Activated CD8-positive, alpha-beta T cell treated with anti-CD3 and anti-CD28 coated beads for 36 hours (primary cell): ENCODE measurements at places on chromosomes 12 and 14. TPM values are rescaled to one million over a fixed set of nuclear protein-coding genes. Genes with fewer than 3 reads are reported as not detected.
A peak's percentile ranks its signal among the peaks of the same experiment; 100 is the strongest.

Gene MYO1H
- not detected for total RNA-seq

Gene KLC1
- total RNA-seq, result 97.5 TPM

- H3K27ac ChIP-seq, result peak overlapping the region; percentile 44
- DNase-seq, result no peak
- H3K4me3 ChIP-seq, result no peak overlapping the region
- no peaks in the 10 kb centered on the region for H3K36me3 ChIP-seq
- H3K27me3 ChIP-seq, result no peaks in the 10 kb centered on the region
Measured at GRCh38 chr14:54629635-54630360, 62.9 kb downstream of the SAMD4A start.

DNA sequence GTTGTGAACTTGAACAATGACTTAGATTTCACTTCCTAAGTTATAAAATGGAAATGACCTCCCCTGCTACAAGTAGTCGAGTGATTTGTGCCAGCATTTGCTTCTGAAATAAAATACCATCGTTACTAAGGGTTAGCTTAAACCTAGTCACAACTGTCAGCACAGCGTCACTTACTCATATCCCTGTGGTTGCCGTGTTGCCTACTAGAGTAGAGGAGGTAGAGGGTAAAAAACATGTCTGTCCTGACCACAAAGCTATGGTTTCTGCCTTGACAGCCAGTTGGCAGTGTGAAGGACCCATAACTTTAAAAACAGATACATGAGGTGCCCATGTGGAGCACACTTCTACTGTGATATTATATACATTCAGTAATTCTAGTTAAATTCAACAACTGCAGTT, 234.2 kb upstream of the RGS6 start:
- no peak overlapping the region for H3K4me3 ChIP-seq
- H3K27me3 ChIP-seq, result no peaks in the 10 kb centered on the region
- H3K27ac ChIP-seq, result no peak overlapping the region
- peaks cover 8% of the 10 kb centered on the region for H3K4me1 ChIP-seq

DNA sequence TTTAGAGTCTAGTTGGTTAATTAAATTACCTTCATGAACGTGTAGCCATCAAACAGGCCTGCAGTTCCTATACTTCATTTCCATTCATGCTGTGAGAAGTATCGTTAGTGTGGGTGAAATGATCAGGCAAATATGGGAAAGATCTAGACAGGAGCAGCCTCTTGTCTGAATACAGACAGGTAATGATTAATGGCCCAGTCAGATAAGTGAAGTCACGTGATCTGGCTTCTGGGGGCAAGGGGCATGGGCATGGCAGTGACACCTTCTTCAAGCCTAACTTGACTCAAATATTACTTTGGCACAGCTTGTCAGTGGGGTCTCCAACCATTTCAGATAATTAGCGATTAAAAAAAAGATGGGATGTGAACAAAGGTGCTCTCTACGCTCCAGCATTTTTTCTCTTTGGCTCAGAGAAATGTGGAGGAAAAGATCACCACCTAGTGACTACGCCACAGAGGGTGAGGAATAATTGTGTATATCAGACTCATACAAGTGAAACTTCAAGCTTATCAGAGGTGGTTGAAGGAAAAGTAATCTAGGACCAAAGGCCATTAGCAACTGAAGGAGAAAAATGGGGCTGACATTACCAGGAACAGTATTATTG, 17.8 kb downstream of the GUCY2C start:
- no peaks in the 10 kb centered on the region for H3K36me3 ChIP-seq
- H3K4me3 ChIP-seq, result no peak overlapping the region
- H3K4me1 ChIP-seq, result peaks cover 15% of the 10 kb centered on the region

GRCh38 chr12:114269153-114269552, 136.8 kb downstream of the TBX5 start:
- H3K27ac ChIP-seq, result no peak overlapping the region
- no peak for DNase-seq
- no peak overlapping the region for H3K4me3 ChIP-seq
- no peaks in the 10 kb centered on the region for H3K36me3 ChIP-seq
- peaks cover 13% of the 10 kb centered on the region for H3K27me3 ChIP-seq

GRCh38 chr12:105835580-105836241, 303.0 kb downstream of the NUAK1 start:
- no peaks in the 10 kb centered on the region for H3K4me1 ChIP-seq
- no peak for DNase-seq
- H3K27ac ChIP-seq, result no peak overlapping the region
- H3K4me3 ChIP-seq, result no peak overlapping the region

GRCh38 chr14:34164162-34164864, 213.4 kb upstream of the EGLN3 start:
- no peaks in the 10 kb centered on the region for H3K36me3 ChIP-seq
- DNase-seq, result no peak
- H3K27ac ChIP-seq, result no peak overlapping the region
- H3K27me3 ChIP-seq, result peaks cover 5% of the 10 kb centered on the region
- H3K4me3 ChIP-seq, result no peak overlapping the region

Gene SDSL
- total RNA-seq, result not detected

Gene PRPF40B
- total RNA-seq, result 4.9 TPM

GRCh38 chr14:96663491-96664067, 133.6 kb upstream of the VRK1 start:
- H3K27me3 ChIP-seq, result peaks cover 42% of the 10 kb centered on the region
- no peaks in the 10 kb centered on the region for H3K4me1 ChIP-seq
- no peak overlapping the region for H3K4me3 ChIP-seq
- DNase-seq, result no peak
- no peaks in the 10 kb centered on the region for H3K36me3 ChIP-seq

Gene ADAM20
- total RNA-seq, result 0.45 TPM

DNA sequence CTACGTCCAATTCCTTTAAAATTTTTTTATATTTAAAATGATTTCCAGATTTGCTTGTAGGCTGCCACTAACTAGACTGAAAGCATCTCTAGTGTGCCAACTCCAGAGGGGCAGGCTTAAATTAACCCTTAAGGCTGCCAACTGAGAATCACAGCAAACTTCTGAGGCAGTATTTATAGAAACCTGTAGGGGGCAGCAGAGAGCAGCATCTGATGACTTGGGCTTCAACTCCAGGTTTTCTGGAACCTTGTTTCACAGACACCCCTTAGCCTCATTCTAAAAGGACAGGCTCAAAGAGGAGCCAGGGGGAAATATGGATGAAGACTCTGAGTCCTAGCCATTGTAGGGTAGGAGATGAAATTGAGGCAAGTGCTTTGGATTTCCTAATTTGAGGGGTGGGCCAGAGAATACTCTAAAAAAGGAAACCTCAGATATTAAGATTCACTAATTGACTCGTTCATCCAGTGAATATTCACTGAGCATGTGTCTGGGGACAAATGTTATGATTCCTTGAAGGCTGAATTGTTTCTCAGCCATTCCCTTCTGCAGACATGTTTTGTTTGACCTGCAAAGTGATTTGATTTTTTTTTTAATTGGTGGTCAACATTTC, 63.3 kb upstream of the HSPB8 start:
- H3K27me3 ChIP-seq, result peaks cover 2% of the 10 kb centered on the region
- H3K36me3 ChIP-seq, result no peaks in the 10 kb centered on the region
- peak; percentile 43 for DNase-seq
- no peaks in the 10 kb centered on the region for H3K4me1 ChIP-seq
- no peak overlapping the region for H3K27ac ChIP-seq

Gene POTEM
- total RNA-seq, result not detected

- H3K4me1 ChIP-seq, result peaks cover 6% of the 10 kb centered on the region
- no peaks in the 10 kb centered on the region for H3K27me3 ChIP-seq
Measured at GRCh38 chr14:53213761-53214160, 60.6 kb upstream of the DDHD1 start.
